Heart left ventricle (tissue), 16 donors: ENCODE measurements at places on chromosomes 3 and 15.

DNA sequence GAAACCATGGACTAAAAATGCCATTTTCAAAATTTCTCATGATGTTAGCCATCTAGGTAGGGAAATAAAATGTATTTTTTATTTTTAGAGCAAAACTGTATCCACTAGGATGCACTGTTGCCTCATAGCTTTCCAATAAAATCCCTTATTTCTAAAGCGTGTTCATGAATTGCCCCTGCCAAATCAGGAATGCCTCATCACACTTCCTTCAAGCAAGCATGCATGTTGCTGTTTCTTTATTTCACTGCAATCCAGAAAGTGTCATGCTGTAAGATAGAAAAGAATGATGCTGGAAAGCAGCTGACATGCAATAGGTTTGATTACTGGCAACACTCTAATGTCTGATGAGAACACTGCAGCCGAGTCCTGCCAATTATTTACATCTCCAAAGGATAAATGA lies 239.5 kb downstream of the CHL1 start:
- no peak for DNase-seq

DNA sequence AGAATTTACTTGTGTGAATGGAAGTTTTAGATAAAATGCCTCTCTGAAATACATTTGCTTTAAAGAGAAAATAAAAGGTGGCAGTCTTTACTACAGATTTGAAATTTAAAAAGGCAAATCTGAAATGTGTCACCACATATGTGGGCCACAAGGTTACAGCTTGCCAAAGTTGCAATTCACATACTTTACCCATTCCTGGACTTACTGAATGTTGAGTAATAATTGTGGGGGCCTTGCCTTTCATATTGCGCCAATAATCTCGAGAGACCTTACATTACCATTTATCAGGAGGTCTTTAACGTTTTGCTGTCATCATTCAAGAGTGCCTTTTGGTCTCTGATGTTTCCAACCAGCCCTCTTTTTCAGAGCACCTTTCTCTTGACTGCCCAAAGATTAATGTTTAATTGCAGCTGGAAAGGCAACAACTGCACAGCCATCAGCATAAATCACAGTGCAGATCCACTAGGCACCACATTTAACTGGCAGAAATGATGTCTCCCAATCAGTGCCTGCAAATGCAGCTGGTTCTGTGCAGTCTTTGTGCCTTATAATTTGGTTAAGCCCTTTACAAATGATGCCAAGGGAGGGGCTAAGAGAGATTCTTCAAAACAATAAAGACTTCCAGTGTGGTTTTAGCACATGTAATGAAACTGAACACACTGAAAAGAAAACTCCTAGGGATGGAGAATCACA lies 206.8 kb downstream of the MAGI1 start:
- DNase-seq, result no peak

GRCh38 chr3:36433511-36433910 lies 53.2 kb downstream of the STAC start:
- no peak for DNase-seq

GRCh38 chr3:156016902-156017301 lies 103.5 kb upstream of the KCNAB1 start:
- no peak for DNase-seq
